ENCODE measurements at places on chromosomes 12 and 14.
A peak's percentile ranks its signal among the peaks of the same experiment; 100 is the strongest.

- H3K4me1 ChIP-seq = no peaks in the 10 kb centered on the region
- no peak overlapping the region for H3K27ac ChIP-seq
- no peaks in the 10 kb centered on the region for H3K27me3 ChIP-seq
- H3K4me3 ChIP-seq = no peak overlapping the region
- H3K36me3 ChIP-seq = no peaks in the 10 kb centered on the region
- DNase-seq = no peak
Measured at GRCh38 chr12:116626153-116626552, 67.0 kb downstream of the MAP1LC3B2 start.

- no peak overlapping the region for H3K4me3 ChIP-seq
- no peaks in the 10 kb centered on the region for H3K4me1 ChIP-seq
- H3K27ac ChIP-seq = no peak overlapping the region
- no peak for DNase-seq
Measured at GRCh38 chr14:45112896-45113781, 21.1 kb downstream of the FKBP3 start.

DNA sequence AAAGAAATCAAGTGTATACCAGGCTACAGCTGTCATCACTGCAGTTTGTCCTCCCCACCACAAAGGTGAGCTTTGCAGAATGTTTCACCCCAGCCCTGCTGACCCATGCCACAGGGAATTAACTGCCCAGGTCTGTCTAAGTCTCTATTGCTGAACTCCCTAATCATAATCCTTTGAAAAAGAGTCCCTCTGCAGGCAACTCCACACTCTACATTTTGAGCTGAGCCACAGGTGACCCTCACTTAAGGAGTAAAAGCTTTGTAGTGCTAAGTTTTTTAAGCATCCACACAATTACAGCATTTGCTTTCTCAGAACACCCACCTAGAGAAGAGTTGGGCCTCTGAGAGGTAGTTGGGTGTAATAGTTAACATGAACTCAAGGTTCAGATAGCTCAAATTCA is 90.0 kb downstream of the C12orf50 start:
- no peak overlapping the region for H3K4me3 ChIP-seq
- H3K36me3 ChIP-seq = no peaks in the 10 kb centered on the region
- no peaks in the 10 kb centered on the region for H3K27me3 ChIP-seq
- no peaks in the 10 kb centered on the region for H3K4me1 ChIP-seq

DNA sequence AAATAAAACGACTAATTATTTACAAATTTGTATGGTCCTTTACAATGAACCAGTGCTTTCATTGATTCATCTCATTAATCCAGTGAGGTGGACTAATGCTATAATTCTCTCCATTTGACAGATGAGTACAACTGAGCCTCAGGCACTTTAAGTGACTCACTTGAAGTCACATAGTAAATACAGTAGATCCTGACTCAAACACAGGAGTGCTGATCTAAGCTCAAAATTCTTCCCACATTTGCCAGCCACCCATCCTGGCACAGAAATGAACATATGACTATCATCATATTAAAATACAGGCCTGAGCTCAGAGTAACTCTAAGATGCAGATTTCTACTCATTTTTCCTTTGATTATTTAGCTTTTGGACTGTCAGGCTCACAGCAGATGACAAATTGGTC is 30.6 kb downstream of the SLC16A7 start:
- DNase-seq = no peak
- H3K4me3 ChIP-seq = no peak overlapping the region
- no peak overlapping the region for H3K27ac ChIP-seq
- H3K4me1 ChIP-seq = no peaks in the 10 kb centered on the region

DNA sequence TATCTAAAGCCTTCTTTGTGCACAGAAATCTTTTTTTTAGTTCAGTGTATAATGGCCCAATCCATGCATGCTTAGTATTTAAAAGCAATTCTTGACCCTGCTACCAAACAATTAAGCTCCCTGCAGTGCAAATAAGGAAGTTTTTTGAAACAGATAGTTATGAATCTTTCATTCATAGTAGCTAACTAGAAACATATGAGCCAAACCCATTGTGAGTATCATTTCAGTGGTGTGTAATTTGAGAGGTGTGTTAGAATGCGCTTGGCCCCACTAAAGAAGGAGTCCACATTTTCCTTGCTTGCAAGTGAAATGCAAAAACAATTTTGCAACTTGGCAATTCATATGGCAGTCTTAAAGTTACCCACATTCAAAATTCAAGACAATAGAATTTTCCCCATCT is 14.4 kb downstream of the EPS8 start:
- no peak overlapping the region for H3K4me3 ChIP-seq
- no peak for DNase-seq
- peaks cover 9% of the 10 kb centered on the region for H3K4me1 ChIP-seq
- no peaks in the 10 kb centered on the region for H3K36me3 ChIP-seq
- H3K27ac ChIP-seq = no peak overlapping the region

- no peaks in the 10 kb centered on the region for H3K36me3 ChIP-seq
- DNase-seq = no peak
- no peak overlapping the region for H3K4me3 ChIP-seq
- H3K4me1 ChIP-seq = no peaks in the 10 kb centered on the region
- H3K27ac ChIP-seq = no peak overlapping the region
- no peaks in the 10 kb centered on the region for H3K27me3 ChIP-seq
Measured at GRCh38 chr14:27886256-27886655, 880.3 kb upstream of the FOXG1 start.

GRCh38 chr12:65204886-65205525 is 35.6 kb downstream of the LEMD3 start:
- no peak for DNase-seq

DNA sequence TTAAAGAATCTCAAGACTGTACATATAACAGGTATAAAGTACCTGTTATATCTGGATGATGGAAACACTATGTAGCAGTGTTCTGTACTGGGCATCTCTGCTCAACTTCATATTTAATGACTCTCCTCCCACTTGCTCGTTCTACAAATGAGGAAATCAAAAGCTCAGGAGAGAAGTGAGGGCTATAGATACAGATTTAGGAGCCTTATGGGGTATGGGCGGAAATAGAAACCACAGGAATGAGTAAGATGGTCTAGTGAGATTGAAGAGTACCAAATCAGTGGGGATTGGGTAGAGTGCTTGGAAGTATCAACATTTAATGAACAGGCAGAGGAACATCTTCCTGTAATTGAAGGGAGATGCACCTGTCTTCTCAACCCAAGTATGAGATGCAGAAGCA is 23.8 kb upstream of the POLR3B start:
- H3K36me3 ChIP-seq = peaks cover 91% of the 10 kb centered on the region
- H3K4me3 ChIP-seq = no peak overlapping the region
- no peaks in the 10 kb centered on the region for H3K27me3 ChIP-seq
- H3K27ac ChIP-seq = no peak overlapping the region
- no peak for DNase-seq
- H3K4me1 ChIP-seq = peaks cover 22% of the 10 kb centered on the region

GRCh38 chr12:132373901-132374611 is 44.7 kb upstream of the GALNT9 start:
- no peaks in the 10 kb centered on the region for H3K36me3 ChIP-seq
- DNase-seq = no peak
- no peak overlapping the region for H3K4me3 ChIP-seq
- no peaks in the 10 kb centered on the region for H3K4me1 ChIP-seq
- no peak overlapping the region for H3K27ac ChIP-seq

DNA sequence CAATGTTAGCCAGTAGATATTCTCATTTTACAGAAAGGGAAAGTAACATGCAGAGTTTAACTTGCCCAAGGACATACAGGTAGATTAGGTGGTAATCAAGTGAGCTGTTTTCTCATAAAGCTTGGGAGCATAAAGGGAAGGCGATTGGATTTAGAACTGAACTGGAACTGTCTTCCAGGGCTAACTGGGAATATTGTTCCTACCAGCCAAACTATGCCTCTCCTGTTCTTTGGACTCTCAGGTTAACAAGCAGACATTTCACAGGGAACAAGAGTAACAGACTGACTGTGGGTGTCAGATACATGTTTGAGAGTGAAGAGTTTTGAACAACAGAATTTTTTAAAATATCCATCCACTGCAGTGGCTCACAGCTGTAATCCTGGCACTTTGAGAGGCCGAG is 15.6 kb downstream of the VCPKMT start:
- no peaks in the 10 kb centered on the region for H3K4me1 ChIP-seq
- no peak for DNase-seq
- no peaks in the 10 kb centered on the region for H3K36me3 ChIP-seq
- H3K27me3 ChIP-seq = no peaks in the 10 kb centered on the region
- peak overlapping the region; percentile 65 for H3K27ac ChIP-seq
- H3K4me3 ChIP-seq = no peak overlapping the region

GRCh38 chr12:97308576-97309198 is 153.9 kb upstream of the RMST start:
- no peak overlapping the region for H3K27ac ChIP-seq
- no peaks in the 10 kb centered on the region for H3K36me3 ChIP-seq
- no peaks in the 10 kb centered on the region for H3K27me3 ChIP-seq
- H3K4me3 ChIP-seq = no peak overlapping the region
- no peak for DNase-seq

GRCh38 chr12:104737791-104738301 is 220.2 kb downstream of the SLC41A2 start:
- H3K4me3 ChIP-seq = no peak overlapping the region
- H3K27ac ChIP-seq = no peak overlapping the region
- no peak for DNase-seq
- no peaks in the 10 kb centered on the region for H3K27me3 ChIP-seq

GRCh38 chr14:23094666-23095195 is at the start of gene ACIN1:
Gene ACIN1, minus strand, starts transcription at chr14:23095136. Its CDS starts 24 bp downstream, at chr14:23095112.
- peak within 1 kb of the TSS; percentile 97 for H3K27ac ChIP-seq
- H3K4me1 ChIP-seq = peaks cover 16% of the 10 kb centered on the region
- peaks cover 57% of the 10 kb centered on the region for H3K36me3 ChIP-seq
- peak within 1 kb of the TSS; percentile 87 for H3K4me3 ChIP-seq
- no peak for DNase-seq

GRCh38 chr14:32934881-32935633 is 3.6 kb upstream of the NPAS3 start:
- H3K4me3 ChIP-seq = peak overlapping the region; percentile 52
- H3K27me3 ChIP-seq = peaks cover 12% of the 10 kb centered on the region
- no peaks in the 10 kb centered on the region for H3K36me3 ChIP-seq

DNA sequence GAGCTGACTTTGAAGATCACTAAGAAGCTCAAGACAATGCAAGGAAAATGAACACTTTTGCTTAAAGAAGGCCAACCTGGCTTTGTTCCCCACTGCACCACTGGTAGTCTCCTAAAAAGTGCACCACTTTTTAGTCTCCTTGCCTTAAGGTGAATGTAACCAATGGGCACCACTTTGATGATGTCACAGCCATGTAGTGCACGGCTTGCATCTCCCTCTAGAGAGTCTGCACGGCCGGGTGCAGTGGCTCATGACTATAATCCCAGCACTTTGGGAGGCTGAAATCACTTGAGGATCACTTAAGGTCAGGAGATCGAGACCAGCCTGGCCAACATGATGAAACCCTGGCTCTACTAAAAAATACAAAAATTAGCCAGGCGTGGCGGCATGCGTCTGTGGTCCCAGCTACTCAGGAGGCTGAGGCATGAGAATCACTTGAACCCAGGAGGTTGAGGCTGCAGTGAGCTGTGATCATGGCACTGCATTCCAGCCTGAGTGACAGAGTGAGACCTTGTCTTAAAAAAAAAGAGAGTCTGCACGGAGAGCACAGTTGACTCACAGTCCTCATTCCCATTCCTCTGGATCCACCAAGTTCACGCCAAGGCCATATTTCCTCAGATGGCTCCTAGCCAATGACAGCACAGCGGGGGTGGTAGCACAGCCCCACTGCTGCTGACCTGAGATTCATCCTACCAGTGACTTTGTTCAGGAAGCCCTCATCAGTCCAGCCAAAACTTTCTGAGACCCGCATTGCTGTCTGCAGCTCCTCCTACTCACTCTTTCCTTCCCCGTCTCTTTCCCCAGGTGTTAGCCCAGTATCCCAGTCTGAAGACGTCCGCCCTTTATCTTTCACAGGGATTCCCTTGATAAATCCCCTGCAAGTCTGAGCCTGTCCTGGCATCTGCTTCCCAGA is 16.5 kb upstream of the IFT81 start:
- H3K36me3 ChIP-seq = no peaks in the 10 kb centered on the region
- no peak overlapping the region for H3K4me3 ChIP-seq
- DNase-seq = no peak
- H3K27me3 ChIP-seq = no peaks in the 10 kb centered on the region

- H3K27ac ChIP-seq = no peak overlapping the region
- H3K36me3 ChIP-seq = no peaks in the 10 kb centered on the region
- H3K4me3 ChIP-seq = no peak overlapping the region
- DNase-seq = no peak
Measured at GRCh38 chr14:102771144-102771543, 6.1 kb upstream of the TRAF3 start.

- H3K4me3 ChIP-seq = no peak overlapping the region
- no peaks in the 10 kb centered on the region for H3K36me3 ChIP-seq
- DNase-seq = no peak
- H3K4me1 ChIP-seq = no peaks in the 10 kb centered on the region
Measured at GRCh38 chr12:89103831-89104230, 248.5 kb downstream of the DUSP6 start.

DNA sequence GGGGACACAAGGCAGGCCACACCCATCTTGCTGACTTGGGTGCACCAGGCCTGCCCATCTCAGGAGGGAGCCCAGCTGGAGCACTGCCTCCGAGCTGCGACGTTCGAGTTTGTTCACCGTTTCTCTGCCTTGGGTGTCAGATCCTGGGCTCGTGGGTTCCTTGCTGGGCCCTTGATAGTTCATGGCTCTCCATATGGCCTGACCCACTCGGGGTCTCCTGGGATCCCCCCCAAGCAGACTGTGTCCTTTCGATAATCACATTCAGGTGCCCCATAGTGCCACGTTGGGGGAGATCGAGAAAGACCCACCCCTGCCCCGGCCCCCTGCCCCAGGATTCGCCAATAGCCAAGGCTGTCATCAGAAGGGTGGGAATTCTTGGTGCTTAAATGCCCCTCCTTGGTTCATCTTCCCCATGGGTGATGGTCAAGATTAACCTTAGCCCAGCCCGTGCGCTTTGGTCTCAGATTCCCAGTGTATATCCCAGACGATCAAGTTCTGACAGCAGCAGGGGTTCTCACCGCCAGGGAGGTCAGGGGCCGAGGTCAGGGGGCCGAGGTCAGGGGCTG is 7.4 kb downstream of the RFLNA start:
- DNase-seq = no peak
- H3K4me1 ChIP-seq = no peaks in the 10 kb centered on the region

DNA sequence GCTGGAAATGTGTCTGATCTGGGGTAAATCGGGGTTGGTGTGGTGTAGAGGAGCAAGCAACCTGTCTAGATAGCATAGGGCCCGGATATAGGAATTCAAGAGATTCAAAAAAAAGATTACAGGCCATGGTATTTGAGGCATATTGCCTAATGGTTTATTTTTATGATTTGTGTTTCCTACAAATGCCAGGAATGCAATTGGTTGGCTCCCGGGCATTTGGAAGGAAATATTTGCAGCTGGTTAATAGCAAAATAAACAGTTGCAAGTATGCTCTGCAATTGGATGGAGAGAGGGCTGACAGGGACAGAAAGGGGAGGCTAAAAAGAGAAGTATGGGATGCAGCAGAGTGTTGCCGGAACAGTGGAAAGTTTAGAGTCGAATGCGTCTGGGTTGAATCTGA is 315.6 kb upstream of the ATP2B1 start:
- no peaks in the 10 kb centered on the region for H3K27me3 ChIP-seq
- H3K27ac ChIP-seq = no peak overlapping the region
- H3K4me3 ChIP-seq = no peak overlapping the region
- no peaks in the 10 kb centered on the region for H3K36me3 ChIP-seq
- no peaks in the 10 kb centered on the region for H3K4me1 ChIP-seq
- DNase-seq = no peak

- peaks cover 100% of the 10 kb centered on the region for H3K36me3 ChIP-seq
- H3K4me1 ChIP-seq = no peaks in the 10 kb centered on the region
- H3K27ac ChIP-seq = no peak overlapping the region
- DNase-seq = no peak
- H3K27me3 ChIP-seq = no peaks in the 10 kb centered on the region
Measured at GRCh38 chr14:64422756-64423155, 34.6 kb downstream of the MTHFD1 start.
